ENCODE measurements at places on chromosomes 13 and 19. TPM values are rescaled to one million over a fixed set of nuclear protein-coding genes. Genes with fewer than 3 reads are reported as not detected.

- no peak for DNase-seq
Observed at GRCh38 chr13:20843166-20843565, 59.4 kb downstream of the XPO4 start.

- DNase-seq: no peak
Observed at GRCh38 chr13:80040196-80040980, 300.5 kb downstream of the SPRY2 start.

The SIGLEC9 gene
- not detected for total RNA-seq

- DNase-seq: peak; percentile 87
Observed at GRCh38 chr19:48965806-48966540, 864 bp downstream of the FTL start.

GRCh38 chr13:32659736-32660135 lies 73.5 kb downstream of the PDS5B start:
- no peak for DNase-seq

The TMEM150B gene
- 0.73 TPM for total RNA-seq

Measured in Calu3 (cell line).